ENCODE measurements at places on chromosomes 1 and 21.

DNA sequence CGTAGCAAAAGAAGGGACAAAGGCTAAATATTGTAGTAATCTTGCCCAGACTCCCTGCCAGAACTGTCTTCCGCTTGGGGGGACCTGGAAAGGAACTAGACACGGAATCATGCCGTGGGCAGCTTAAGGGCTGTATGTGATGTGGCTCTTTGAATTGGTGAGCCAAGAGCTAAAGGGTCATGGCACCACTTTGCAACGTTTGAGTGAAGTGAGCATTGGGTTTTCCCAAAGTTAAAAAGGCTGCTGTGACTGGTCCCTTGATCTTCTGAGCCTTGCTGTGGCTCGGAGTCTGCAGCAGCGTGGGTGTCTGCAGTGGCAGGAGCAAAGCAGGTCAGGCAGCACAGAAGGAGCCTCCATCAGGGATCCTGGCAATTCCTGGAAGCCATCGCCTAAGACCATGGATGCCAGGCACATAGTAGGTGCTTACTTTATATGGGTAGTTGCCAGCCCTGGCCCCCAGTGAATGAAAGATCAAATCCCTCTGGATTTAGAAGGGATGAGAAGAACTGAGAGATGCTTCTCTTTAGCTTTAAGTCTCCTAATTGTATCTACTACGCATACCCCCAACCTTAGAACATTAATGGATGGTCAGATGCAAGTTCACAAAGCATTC, 1.8 kb downstream of the SMYD2 start:
- peak overlapping the region; percentile 93 for H3K4me3 ChIP-seq
- peaks cover 37% of the 10 kb centered on the region for H3K4me1 ChIP-seq
- peak overlapping the region; percentile 90 for H3K27ac ChIP-seq
- H3K36me3 ChIP-seq: peaks cover 5% of the 10 kb centered on the region

DNA sequence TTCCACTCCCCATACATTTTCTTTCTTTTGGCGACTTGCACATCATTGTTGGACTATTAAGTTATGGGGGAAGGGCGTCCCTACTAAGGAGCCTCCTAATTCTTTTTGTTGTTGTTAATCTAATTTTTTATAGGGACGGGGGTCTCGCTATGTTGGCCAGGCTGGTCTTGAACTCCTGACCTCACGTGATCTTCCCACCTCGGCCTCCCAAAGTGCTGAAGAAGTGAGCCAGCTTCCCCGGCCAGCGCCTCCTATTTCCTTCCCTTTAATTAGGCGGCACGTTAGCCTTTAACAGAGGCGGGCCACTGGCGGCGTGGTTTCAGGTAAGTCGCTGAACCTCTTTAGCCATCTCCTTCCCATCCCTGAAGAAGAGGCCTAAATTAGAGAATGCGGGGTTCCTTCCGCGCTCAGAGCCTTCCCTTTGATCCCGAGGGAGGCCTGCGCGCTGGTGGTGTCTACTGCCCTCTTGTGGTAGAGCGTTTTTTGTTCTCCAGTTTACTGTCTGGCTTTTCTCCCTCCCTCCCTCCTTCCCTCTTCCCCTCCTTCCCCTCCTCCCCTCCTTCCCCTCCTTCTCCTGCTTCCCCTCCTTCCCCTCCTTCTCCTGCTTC, 38.1 kb downstream of the TNFRSF9 start:
- peaks cover 16% of the 10 kb centered on the region for H3K4me1 ChIP-seq
- peak overlapping the region; percentile 55 for H3K4me3 ChIP-seq
- H3K27ac ChIP-seq: no peak overlapping the region
- peak; percentile 88 for DNase-seq
- no peaks in the 10 kb centered on the region for H3K36me3 ChIP-seq

- no peak overlapping the region for H3K4me3 ChIP-seq
- no peak for DNase-seq
- H3K27me3 ChIP-seq: peaks cover 1% of the 10 kb centered on the region
- H3K27ac ChIP-seq: no peak overlapping the region
- H3K36me3 ChIP-seq: no peaks in the 10 kb centered on the region
- H3K4me1 ChIP-seq: no peaks in the 10 kb centered on the region
Measured at GRCh38 chr1:159229896-159230295, 25.2 kb downstream of the ACKR1 start.

- H3K36me3 ChIP-seq: no peaks in the 10 kb centered on the region
- no peak overlapping the region for H3K4me3 ChIP-seq
- peaks cover 11% of the 10 kb centered on the region for H3K27me3 ChIP-seq
Measured at GRCh38 chr21:41483415-41483814, 24.5 kb downstream of the TMPRSS2 start.

DNA sequence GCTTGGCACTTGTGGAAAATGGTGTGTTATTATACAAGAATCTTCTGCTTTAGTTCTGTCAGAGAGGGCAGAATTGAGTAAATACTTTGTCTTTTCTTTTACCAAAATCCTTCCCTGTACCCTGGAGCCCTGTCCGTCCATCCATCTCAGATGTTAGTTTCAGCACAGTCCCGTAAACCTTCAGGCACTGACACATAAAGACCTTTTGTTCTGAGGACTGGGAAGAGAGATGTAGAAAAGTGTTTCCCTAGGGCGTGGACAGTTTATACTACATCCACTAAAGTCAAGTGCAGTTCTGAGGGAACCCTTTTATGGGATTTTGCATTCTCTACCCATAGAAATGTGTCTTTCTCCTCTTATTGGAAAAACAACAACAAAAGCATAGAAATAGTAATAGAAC, 162.4 kb downstream of the PDE4B start:
- H3K4me3 ChIP-seq: no peak overlapping the region
- H3K27me3 ChIP-seq: peaks cover 5% of the 10 kb centered on the region
- no peak overlapping the region for H3K27ac ChIP-seq
- H3K36me3 ChIP-seq: no peaks in the 10 kb centered on the region

- H3K27ac ChIP-seq: peak overlapping the region; percentile 57
- H3K4me3 ChIP-seq: no peak overlapping the region
- H3K4me1 ChIP-seq: peaks cover 22% of the 10 kb centered on the region
- DNase-seq: no peak
- H3K36me3 ChIP-seq: peaks cover 38% of the 10 kb centered on the region
- no peaks in the 10 kb centered on the region for H3K27me3 ChIP-seq
Measured at GRCh38 chr1:233268389-233269022, 27.0 kb downstream of the PCNX2 start.

- H3K27ac ChIP-seq: no peak overlapping the region
- H3K27me3 ChIP-seq: no peaks in the 10 kb centered on the region
- DNase-seq: no peak
- no peaks in the 10 kb centered on the region for H3K36me3 ChIP-seq
Measured at GRCh38 chr21:33775100-33775828, 133.0 kb downstream of the ITSN1 start.

DNA sequence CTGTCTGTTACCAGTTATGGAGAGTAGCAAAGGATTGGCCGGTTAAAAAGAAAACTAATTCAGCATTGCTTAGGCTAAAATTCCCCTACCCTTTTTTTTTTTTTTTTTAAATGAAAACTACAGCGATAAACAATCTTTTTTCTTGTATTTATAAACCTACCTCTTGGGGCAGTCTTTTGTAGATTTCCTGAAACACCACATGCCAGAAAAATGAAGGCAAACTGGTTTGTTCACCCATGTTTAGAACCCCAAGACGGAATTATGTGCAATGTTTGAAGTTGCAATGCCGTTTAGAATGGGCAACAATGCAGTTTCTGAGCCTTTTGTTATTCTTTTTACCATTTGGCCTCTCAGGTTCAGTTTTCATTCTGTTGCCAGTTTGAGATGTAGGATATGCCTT, 59.1 kb downstream of the PRDM2 start:
- no peak for DNase-seq
- H3K27me3 ChIP-seq: no peaks in the 10 kb centered on the region
- no peak overlapping the region for H3K27ac ChIP-seq

- H3K4me1 ChIP-seq: peaks cover 8% of the 10 kb centered on the region
- H3K27me3 ChIP-seq: no peaks in the 10 kb centered on the region
- H3K36me3 ChIP-seq: no peaks in the 10 kb centered on the region
- no peak overlapping the region for H3K4me3 ChIP-seq
- no peak overlapping the region for H3K27ac ChIP-seq
Measured at GRCh38 chr1:51560034-51560433, 41.0 kb upstream of the EPS15 start.

GRCh38 chr1:153525088-153525728, 10.6 kb downstream of the S100A6 start:
- H3K27me3 ChIP-seq: no peaks in the 10 kb centered on the region
- no peak for DNase-seq
- peaks cover 5% of the 10 kb centered on the region for H3K4me1 ChIP-seq
- no peak overlapping the region for H3K27ac ChIP-seq

- no peak overlapping the region for H3K27ac ChIP-seq
- DNase-seq: no peak
- no peaks in the 10 kb centered on the region for H3K36me3 ChIP-seq
- no peak overlapping the region for H3K4me3 ChIP-seq
- peaks cover 10% of the 10 kb centered on the region for H3K27me3 ChIP-seq
- peaks cover 12% of the 10 kb centered on the region for H3K4me1 ChIP-seq
Measured at GRCh38 chr1:26142159-26142558, 16.7 kb upstream of the FAM110D start.

DNA sequence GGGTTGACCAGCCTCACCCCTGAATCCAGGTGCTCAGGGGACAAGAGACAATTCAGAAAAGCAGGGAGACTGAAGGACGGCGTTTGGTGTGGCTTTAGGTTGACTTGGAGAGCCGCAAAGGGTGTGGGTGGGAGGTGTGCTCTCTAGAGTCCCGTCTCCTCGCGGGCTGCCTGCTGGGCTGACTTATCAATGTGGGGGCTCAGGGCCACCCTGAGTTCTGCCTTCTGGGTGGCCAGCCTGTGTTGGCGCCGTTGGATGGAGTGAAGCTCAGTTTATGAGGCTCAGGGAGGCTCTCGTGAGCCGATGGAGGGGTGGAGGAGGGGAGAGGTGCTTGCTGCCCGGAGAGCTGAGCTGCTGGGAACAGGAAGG, 13.0 kb downstream of the GPR137B start:
- H3K36me3 ChIP-seq: no peaks in the 10 kb centered on the region
- peaks cover 1% of the 10 kb centered on the region for H3K4me1 ChIP-seq
- DNase-seq: no peak
- H3K27ac ChIP-seq: no peak overlapping the region

- peaks cover 8% of the 10 kb centered on the region for H3K27me3 ChIP-seq
- no peaks in the 10 kb centered on the region for H3K4me1 ChIP-seq
- no peak for DNase-seq
- no peak overlapping the region for H3K4me3 ChIP-seq
- H3K27ac ChIP-seq: no peak overlapping the region
- H3K36me3 ChIP-seq: no peaks in the 10 kb centered on the region
Measured at GRCh38 chr1:223629126-223629457, 36.4 kb downstream of the CAPN8 start.

GRCh38 chr21:42421018-42421793, 17.5 kb downstream of the UBASH3A start:
- H3K27ac ChIP-seq: peak overlapping the region; percentile 94
- H3K4me3 ChIP-seq: peak overlapping the region; percentile 79
- peaks cover 83% of the 10 kb centered on the region for H3K4me1 ChIP-seq
- H3K27me3 ChIP-seq: no peaks in the 10 kb centered on the region
- H3K36me3 ChIP-seq: peaks cover 94% of the 10 kb centered on the region

GRCh38 chr1:22749503-22749902, 38.9 kb downstream of the EPHB2 start:
- H3K4me3 ChIP-seq: no peak overlapping the region
- no peaks in the 10 kb centered on the region for H3K36me3 ChIP-seq
- H3K4me1 ChIP-seq: peaks cover 5% of the 10 kb centered on the region
- H3K27me3 ChIP-seq: no peaks in the 10 kb centered on the region

DNA sequence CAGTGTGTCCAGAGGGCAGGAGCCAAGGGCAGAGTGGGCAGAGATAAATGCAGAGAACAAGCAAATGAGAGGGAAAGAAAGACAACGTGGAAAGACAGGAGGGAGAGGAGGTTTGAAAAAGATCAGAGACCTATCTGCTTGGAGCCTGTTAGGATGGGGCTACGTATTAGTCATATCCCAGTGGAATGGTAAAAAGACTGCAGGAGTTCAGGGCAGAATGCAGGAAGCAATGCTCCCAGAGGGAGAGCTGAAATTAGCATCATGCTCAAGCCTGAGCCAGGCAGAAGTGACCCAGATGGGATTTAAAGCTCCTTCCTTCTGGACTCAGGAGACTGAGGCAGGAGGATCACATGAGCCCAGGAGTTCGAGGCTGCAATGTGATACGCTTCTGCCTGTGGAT, 261.3 kb upstream of the CHRM3 start:
- no peak overlapping the region for H3K4me3 ChIP-seq
- no peak overlapping the region for H3K27ac ChIP-seq
- H3K4me1 ChIP-seq: no peaks in the 10 kb centered on the region
- no peaks in the 10 kb centered on the region for H3K36me3 ChIP-seq
- no peaks in the 10 kb centered on the region for H3K27me3 ChIP-seq
- no peak for DNase-seq

- peaks cover 24% of the 10 kb centered on the region for H3K27me3 ChIP-seq
- no peak for DNase-seq
- H3K27ac ChIP-seq: no peak within 1 kb of the TSS
- no peaks in the 10 kb centered on the region for H3K4me1 ChIP-seq
- H3K4me3 ChIP-seq: no peak within 1 kb of the TSS
Measured at GRCh38 chr1:86468501-86468977, at the start of gene CLCA1. Gene CLCA1 (plus strand): TSS chr1:86468927. CDS start chr1:86468972, 45 bp downstream.

DNA sequence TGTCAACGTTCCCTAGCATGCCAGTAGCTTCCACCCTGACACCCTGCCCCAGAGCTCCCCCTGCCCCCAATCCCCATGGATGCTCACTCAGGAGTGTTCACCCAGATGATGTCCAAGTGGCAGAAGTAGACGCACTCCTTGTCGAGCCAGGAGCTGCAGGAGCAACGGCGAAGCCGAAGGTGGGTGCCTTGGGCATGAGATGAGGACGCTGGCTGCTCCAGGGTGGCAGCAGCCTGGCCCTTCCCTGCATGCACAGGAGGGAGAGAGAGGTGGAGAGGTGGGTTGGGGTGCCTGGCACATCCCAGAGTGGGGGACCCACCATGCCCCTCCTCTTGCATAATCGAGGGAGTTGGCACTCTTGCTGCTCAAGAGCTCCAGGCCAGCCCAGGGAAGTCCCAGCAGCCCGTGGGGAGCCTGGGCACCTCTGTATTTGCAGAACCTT, 502 bp downstream of the EDN2 start:
- H3K27me3 ChIP-seq: peaks cover 12% of the 10 kb centered on the region
- no peak for DNase-seq
- H3K4me3 ChIP-seq: no peak overlapping the region
- no peaks in the 10 kb centered on the region for H3K36me3 ChIP-seq
- no peak overlapping the region for H3K27ac ChIP-seq
- peaks cover 15% of the 10 kb centered on the region for H3K4me1 ChIP-seq

- H3K27me3 ChIP-seq: peaks cover 50% of the 10 kb centered on the region
- no peak overlapping the region for H3K27ac ChIP-seq
- DNase-seq: peak; percentile 82
- no peaks in the 10 kb centered on the region for H3K36me3 ChIP-seq
- peaks cover 6% of the 10 kb centered on the region for H3K4me1 ChIP-seq
- H3K4me3 ChIP-seq: peak overlapping the region; percentile 77
Measured at GRCh38 chr1:26225033-26225831, 8.8 kb upstream of the CEP85 start.

DNA sequence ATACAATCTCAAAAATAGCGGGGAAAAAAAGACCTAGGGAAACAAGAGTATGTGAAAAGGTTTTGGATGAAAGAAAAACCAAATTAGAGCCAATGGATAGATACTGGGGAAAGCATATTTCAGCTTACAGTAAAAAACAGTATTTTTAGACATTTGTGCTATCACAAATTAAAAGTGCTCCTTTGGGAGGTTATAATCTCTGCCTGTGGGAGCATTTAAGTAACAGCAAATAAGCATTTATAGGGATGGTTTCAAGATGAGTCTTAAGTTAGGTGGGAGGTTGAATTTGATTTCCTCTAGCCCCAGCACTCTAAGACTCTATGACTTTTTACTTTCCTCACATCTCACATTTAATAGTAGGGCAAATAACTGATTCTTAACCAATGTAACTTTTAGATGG, 79.6 kb upstream of the SLFNL1 start:
- peaks cover 2% of the 10 kb centered on the region for H3K36me3 ChIP-seq
- H3K4me3 ChIP-seq: no peak overlapping the region
- no peak overlapping the region for H3K27ac ChIP-seq
- no peak for DNase-seq

- no peaks in the 10 kb centered on the region for H3K36me3 ChIP-seq
- H3K4me1 ChIP-seq: no peaks in the 10 kb centered on the region
- H3K4me3 ChIP-seq: no peak overlapping the region
Measured at GRCh38 chr1:203148127-203148526, 20.6 kb downstream of the ADORA1 start.

Measured in activated CD4-positive, alpha-beta T cell treated with anti-CD3 and anti-CD28 coated beads, Interleukin-2, amount 10 ng/mL, durations not matched to agents 24 days and 14 days (primary cell).